ENCODE measurements at places on chromosomes 12 and 14.
A peak's percentile ranks its signal among the peaks of the same experiment; 100 is the strongest.

DNA sequence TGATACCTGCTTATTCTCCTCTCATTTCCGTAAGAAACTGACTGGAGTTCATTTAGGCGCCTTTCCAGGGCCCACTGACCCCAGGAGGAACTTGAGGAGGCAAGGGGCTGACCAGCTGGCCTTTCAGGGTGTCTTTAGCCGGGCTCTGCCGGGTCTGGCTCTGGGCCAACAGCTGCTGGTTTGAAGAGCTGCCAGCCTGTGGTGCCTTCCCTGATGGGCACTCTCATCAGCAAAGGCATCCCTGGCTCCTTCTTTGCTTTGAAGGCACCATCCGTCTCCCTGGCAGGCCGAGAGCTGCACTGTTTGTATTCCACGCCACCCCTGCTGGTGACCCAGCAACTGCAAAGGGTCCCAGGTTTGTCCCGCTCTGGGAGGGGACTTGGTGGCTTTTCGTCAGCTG, 42.0 kb downstream of the IQSEC3 start:
- peak; percentile 4 for DNase-seq

DNA sequence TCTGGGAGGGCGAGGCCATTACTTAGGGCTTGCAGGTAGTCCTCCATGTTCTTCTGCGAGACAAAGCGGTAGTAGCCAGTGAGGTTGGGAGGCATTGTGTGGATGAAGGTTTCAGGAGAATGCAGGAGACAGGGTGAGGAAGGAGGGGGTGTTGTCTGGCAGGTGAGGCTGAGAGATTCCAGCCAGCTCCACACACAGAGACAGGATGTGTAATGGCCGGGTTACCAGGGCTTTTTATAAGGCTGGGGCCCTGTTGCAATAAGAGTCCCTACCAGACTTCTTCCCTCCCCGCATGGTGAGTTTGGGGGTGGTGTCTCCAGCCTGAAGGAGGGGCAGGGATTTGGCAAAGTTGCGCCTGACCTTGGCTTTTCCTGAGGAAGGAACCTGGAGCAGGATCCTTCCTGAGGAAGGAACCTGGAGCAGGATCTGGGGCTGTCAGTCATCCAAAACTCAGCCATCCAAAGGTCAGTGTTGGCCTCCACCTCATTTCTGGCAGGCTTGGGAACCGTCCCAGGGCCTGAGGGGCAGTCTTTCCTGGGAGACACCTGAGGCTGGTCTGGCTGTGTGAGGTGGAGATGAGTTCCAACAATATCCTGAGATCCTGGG, at the start of gene RBP5:
TSS of gene RBP5 (minus strand) at position 209 of the 606 bp plus-strand sequence. CDS start at position 95, 114 bp downstream.
- peak; percentile 37 for DNase-seq

GRCh38 chr12:62103748-62104147, 156.5 kb upstream of the USP15 start:
- DNase-seq: peak; percentile 18

DNA sequence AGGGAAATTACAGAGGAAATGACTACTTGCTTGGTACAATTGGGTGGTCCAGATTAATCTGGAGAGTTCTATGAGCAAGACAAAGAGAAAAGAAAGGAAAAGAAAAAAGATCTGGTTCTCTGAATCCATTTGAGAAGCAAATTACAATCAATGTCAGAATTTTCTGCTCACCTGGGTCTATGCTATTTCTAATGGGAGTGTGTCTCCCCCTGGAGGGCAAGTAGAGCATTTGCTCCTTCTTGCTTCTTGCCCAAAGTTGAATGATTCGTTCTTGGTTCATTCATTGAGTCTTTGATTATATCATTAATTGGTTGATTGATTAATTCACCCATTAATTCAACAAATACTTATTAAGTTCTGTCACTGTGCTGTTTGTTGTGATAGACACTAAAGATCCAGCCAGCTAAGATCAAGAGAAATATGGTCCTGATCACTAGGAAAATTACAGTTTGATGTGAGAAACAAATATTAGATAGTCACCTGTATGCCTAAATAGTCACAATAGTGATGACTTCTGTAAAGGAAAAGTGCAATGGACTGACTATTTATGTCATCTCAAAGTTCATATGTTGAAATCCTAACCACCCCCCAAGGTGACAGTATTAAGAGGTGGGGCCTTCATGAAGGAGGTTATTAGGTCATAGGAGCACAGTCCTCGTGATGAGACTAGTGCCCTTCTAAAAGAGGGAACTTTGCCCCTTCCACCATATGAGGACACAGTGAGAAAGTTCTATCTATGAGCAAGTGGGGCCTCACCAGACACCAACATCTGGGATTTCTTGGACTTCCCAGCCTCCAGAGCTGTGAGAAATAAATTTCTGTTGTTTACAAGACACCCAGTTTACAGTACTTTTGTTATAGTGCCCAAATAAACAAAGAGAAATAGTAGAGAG, 8.0 kb upstream of the ASB8 start:
- DNase-seq: peak; percentile 69

DNA sequence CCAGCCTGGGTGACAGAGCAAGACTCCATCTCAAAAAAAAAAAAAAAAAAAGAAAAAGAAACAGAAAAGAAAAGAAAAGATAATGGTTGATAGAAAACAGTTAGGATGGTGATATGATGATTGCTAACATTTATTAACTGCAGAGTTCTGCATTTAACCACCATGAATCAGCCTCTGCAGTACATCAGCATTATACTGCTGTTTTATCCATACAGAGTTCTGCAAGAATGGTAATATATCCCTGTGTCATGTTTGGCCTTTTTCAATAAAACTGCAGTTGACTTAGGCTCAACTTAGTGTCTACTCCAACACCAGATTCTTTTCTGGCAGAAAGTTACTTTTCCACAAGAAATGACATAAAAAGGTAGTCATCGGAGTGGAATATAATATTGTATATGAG, 62.6 kb downstream of the DUSP6 start:
- DNase-seq: no peak

DNA sequence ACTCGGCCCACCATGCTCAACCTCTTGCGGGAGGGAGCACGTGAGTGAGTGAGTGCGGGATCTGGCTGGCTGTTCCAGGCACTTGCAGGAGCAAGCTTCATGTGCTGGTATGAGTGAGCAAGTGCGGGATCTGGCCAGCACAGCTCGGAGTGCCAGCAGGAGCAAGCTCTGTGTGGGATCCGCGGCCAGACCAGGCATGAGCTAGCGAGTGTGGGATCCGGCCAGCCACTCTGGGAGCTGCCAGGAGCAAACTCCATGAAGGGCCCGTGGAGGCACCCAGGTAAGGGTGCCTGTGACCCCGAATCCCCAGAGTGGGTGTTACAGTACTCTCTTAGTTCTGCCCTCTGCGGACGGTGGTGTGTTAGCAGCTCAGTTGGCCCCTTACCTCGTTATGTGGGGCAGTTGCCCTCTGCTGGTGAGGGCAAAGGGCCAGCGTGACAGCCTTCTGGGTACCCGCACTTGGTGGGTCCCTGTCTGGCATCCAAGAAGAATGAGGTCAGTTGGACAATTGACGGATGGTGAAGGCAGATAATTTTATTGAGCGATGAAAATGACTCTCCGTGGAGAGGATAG, 38.3 kb downstream of the RAD51B start:
- DNase-seq: no peak

GRCh38 chr12:51953864-51954263, 2.4 kb downstream of the ACVR1B start:
- no peak for DNase-seq

GRCh38 chr12:57735952-57736740, 2.4 kb downstream of the AGAP2 start:
- no peak for DNase-seq

- no peak for DNase-seq
These were observed 32.6 kb upstream of the SLC38A4 start for GRCh38 chr12:46858368-46858767.

- no peak for DNase-seq
These were observed 233.0 kb downstream of the SSPN start for GRCh38 chr12:26428420-26428819.

DNA sequence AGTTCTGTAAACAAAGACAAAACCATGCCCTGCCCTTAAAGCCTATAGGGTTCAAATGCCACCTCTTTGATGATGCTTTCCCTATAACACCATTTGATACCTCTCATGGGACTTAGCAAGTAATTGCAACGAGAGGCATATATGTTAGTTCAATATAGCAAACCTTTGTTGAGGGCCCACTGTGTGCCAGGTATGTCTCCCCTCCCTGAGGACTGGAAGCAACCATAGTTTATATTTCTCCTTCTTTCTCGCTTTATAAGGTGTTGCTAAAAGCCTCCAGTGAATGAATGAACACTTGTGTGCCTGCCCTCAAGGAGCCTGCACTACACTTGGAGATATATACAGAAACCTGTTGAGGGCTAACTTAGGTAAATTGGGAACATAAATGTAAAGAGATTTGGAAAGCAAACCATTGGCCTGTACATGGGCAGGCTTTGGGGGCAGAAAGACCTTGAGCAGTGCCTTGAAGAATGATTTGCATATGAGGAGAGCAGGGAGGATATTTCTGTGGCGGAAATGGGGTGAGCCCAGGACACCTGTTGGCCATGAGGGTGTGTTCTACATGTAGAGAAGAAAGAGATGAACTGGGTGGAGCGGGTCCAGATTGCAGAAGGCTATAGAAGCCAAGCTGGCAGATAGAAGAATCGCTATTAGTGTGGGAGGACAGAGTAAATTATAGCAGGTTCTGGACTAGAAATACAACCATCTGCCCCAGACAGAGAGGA, 1.8 kb upstream of the CKAP4 start:
- no peak for DNase-seq

DNA sequence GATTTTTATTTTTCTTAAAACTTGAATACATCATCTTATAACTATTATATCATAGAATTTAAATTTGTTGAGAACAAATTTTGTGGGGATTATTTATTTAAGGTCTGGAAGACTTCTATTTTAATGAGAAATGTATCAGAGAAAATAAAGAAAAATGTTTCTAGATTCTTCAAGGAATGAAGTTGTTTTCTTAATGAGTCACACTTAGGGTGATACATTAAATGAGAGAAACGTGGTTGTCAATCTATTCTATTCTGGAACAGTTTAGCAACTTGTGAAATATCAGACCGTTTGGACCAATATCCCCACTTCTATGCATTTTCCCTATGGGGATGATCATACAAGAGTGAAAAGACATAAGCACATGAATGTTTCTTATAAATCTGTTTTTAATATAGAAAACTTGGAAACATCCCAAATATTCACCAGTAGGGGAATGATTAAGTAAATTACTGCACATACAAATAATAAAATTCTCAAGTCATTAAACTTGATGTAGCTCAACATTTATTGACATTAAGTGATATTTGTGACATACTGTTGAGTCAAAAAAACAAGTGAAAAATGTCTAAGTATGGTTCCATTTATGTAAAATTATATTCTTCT, 88.5 kb downstream of the E2F7 start:
- no peak for DNase-seq

DNA sequence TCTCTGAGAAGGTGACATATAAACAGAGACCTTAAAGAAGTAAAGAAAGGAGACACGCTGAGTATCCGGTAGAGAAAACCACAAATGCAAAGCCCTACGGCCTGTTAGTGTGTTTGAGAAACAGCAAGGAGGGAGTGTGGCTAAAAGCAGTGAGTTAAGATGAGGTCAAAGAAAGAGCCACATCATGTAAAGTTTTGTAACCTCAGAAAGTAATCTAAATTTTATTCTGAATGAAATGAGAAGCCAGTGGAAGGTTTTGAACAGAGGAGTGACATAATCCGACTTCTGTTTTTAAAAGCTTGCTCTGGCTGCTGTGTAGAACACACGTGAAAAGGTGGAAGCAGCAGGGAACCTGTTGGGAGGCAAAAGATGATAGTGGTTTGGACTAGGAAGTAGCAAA, 32.6 kb downstream of the PPP2R5E start:
- no peak for DNase-seq

GRCh38 chr12:132711080-132711843, 620 bp downstream of the PGAM5 start:
- DNase-seq: peak; percentile 40

GRCh38 chr12:106122004-106122403, 16.8 kb downstream of the NUAK1 start:
- DNase-seq: no peak

GRCh38 chr14:54709444-54709843, 142.5 kb downstream of the SAMD4A start:
- DNase-seq: peak; percentile 44

DNA sequence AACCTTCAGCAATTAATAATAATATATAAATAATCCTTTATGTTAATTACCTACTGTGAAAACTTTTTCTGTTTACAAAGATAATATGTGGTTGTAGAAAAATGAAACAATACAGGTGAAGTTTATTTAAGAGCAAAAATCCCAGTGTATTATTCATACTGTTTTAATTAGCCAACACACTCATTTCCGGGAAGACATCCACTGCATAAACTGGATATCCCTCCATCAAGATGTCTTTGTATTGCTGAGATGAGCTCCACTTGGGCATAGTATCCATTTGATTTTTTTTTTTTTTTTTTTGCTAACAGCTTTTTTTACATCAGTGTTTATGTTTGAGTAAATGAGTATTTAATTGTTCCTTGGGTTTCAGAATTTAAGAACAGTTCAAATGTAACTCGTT, 13.7 kb upstream of the DERA start:
- DNase-seq: no peak

- DNase-seq: no peak
These were observed 117.8 kb downstream of the PHLDA1 start for GRCh38 chr12:75913502-75914351.

DNA sequence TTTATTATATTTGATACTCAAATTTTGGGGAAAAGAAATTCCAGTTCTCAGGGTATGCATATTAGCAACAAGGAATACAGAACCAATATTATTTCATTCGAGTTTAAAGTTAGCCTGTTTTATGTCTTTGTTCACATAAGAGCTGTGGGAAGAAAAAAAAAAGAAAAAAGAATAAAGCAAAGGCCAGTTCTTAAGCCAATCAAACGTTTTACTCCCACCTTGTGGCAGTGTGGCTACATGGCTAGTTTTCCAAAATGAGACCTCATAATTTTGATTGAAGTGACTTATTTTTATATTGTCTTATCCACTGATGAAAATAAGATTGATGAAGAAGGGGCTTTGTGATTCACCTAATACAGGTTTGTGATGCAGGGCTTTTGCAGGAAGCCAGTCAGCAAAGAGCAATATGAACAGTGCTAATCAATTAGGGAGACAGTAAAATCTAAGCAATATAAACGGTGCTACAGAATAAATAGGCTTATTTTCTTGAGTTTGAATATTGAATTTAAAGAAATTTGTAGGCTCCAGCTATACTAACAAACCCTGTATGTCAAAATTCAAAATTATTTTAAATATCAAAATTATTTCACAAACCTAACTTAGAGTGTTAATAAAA, 624.1 kb upstream of the FOXG1 start:
- DNase-seq: no peak

DNA sequence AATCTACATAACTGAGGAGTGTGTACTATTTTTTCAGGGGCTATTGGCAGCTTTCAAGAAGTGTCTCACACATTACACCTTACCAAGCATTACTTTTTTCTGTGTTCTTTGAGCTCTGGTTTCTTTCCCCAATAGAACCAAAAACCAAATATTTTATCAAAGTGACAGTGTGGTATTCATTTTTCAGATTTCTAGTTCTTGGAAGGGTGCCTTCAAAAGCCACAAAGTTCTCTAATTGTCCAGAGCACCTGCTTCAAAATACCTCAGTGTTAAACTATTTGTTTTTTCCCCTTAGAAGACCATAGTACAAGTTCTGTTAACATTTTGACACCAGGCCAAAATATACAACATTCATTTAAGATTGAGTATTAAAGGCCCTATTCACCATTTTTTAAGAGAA, 515.7 kb downstream of the ETNK1 start:
- no peak for DNase-seq

GRCh38 chr14:91158091-91158790, 44.4 kb downstream of the DGLUCY start:
- DNase-seq: no peak

- no peak for DNase-seq
These were observed 557.6 kb downstream of the PRKD1 start for GRCh38 chr14:29370024-29370423.

Measured in kidney tubule cell (primary cell).